ENCODE measurements at places on chromosomes 13 and 19. TPM values are rescaled to one million over a fixed set of nuclear protein-coding genes. Genes with fewer than 3 reads are reported as not detected.
A peak's percentile ranks its signal among the peaks of the same experiment; 100 is the strongest.

Gene MTMR6
- total RNA-seq = 17.4 TPM

GRCh38 chr13:93412676-93413075 lies 186.1 kb downstream of the GPC6 start:
- no peak for DNase-seq

GRCh38 chr19:49113762-49114629 lies at the start of gene LIN7B:
LIN7B (plus strand) TSS chr19:49114370; CDS start chr19:49114405, 35 bp downstream.
- DNase-seq = peak; percentile 71

DNA sequence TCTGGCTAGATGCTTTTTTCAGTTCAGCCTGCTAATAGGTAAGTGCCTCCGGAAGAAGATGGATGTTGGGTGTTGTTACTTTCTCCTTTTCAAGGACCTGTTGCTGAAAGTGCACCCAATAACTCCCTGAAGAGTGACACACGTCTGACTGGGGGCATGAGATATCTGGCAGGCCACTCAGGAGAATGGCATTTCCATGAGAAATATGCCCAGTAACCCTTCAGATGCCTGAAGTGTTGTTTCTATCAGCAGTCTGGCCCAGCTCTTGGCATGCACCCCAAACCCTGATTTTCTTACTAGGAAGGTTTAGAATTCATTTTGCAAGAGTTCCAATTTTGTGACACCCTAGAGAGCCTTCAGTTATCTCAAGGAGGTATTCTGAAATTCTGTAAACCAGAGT lies 71.5 kb downstream of the ARHGAP35 start:
- no peak for DNase-seq

Gene FFAR1
- total RNA-seq = not detected

Gene KCTD15
- total RNA-seq = 9.9 TPM
